ENCODE measurements at places on chromosomes 6 and 20.

- no peak for DNase-seq
Measured at GRCh38 chr6:43336382-43336781, 27.8 kb upstream of the CRIP3 start.

GRCh38 chr6:3308106-3308505 is 49.4 kb downstream of the PSMG4 start:
- no peak for DNase-seq

DNA sequence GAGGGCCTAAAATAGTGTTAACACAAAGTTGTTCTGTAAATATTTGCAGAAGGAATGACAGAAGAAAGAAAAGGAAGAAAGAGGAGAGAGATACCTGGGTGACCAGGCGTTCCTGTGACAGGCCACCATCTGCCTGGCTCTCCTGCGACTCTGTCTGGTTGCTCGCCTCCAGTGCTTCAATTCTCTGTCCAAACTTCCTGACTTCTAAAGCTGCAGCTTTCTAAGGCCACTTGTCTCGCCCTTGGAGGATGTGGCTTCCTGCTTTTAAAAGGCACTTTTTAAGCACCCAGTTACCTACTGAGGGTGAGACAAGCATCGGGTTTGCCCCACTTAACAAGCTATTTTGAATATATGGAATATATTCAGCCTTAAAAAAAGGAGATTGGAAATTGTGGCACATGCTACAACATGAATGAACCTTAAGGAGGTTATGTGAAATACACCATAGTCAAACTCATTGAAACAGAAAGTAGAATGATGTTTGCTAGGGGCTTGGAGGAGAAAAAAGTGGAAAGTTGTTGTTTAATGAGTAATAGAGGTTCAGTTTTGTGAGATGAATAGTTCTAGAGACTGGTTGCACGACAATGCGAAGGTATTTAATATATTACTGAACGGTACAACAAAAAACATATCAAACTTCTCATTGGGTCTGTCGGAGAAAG is 32.8 kb downstream of the VIP start:
- DNase-seq: no peak

DNA sequence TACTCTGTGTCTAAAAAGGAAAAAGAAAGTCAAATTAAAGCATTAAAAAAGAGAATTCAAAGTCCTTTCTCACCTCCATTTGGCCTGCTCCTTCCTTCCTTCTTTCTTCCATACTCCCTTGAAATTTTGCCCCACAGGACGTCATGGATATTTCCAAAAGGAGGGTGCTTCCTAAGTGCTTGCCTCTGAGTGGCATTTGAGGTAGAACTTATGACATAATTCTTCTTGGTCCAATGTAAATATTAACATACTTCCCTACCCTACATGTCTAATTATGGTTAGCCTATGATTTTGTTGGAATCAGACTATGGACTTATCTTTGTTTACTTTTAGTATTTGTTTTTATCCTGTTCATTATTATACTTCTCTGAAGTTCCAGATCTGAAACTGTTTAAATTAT is 132.3 kb downstream of the PFDN4 start:
- DNase-seq: no peak

GRCh38 chr6:18100296-18100695 is 22.2 kb downstream of the NHLRC1 start:
- no peak for DNase-seq

GRCh38 chr20:32433311-32434021 is 75.3 kb downstream of the ASXL1 start:
- DNase-seq: no peak

DNA sequence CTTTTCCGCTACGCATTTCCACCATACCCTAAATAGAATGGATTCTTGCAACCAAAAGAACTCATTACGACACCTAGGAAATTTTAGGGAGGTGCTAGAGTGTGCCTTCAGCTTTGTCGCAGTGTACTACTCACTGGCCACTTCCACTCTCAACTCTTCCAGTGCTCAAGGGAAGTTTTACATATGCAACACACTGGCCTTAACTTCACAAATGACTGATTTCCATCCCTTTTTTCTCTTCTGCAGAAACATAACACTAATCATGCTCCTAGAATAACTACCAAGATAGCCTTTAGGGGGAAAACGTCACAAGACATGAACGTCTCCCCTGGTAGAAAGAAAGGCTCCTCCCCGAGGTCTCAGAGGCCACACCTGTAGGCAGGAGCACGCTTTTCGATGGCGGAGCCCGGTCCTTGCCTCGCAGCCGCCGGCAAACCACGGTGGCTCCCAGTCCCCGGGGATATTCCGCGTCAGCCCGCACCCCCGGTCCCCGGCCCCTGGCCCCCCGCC is 584 bp downstream of the LYRM4 start:
- DNase-seq: peak; percentile 29

DNA sequence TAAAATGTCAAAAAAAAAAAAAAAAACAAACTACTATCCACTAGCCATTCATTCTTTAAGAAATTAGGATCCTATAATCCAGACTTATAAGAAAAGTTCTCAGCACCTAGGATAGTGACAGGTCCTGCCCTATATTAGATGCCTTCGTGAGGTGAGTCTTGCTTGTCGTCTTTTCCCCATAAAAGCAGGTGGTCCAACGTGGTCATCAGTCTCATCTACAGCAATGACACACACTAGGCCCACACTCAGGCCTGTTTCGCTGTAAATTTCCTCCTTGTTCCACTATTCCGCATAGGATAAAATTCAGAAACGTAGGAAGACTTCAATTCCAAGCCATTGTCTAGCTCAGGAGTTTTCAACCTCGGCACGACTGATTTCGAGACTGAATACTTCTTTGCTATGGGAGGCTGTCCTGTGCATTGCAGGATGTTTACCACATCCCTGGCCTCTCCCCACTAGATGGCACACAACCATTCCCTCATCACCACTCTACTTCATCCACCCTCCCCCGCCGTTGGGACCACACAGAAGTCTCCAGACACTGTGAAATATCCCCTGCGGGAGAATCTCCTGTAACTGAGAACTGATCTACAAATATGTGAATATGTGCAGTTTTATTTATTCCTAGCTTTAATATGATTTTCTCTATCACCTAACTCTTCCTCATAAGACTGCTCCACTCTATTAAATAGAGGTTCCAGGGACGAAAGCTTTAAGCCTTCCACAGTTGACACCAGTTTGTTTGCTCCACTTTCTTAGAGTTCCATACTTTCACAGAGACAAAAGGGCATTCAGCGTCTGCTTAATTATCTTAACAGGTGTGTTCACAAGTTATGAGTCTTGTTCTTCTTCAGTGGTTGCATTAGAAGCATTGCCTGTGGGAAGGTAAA is 346.3 kb downstream of the BMP2 start:
- DNase-seq: peak; percentile 11

DNA sequence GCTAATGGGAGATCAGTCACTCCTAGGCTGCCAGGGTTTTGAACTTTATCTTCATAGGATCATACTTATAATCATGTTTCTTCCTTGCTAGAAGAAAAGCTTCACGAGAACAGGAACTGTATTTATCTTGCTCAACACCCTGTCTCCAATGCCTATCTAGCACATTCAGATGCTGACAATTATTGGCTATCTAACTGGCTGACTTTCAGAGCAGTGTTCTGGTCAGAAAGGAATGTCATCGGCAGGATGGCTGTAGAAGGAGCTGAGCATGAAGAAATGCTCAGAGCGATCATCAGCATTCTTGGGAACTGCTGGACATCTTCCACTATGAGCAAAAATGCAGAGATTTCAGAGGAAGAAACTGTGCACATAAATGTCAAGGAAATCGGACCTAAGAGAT is 628.0 kb upstream of the NRSN1 start:
- DNase-seq: peak; percentile 25

DNA sequence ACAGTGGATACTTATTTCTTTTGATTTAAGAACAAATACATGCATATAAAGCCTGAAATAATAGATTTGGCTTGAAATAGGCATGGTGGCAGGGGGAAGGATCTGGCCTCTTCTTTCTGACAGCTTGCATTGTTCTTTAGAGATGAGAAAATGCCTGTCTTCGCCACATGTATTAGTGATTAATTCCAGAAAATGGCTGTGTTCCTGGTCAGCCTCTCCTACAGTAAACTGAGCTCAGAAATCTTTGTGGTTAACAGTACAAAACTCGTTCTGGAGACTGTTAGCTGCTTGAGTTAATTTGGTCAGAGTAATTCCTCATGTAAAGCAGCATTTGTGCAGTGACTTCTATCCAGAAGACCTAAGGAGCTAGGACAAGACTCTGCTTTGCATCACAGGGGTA is 151.5 kb downstream of the EYA4 start:
- no peak for DNase-seq

GRCh38 chr6:143775336-143775735 is 67.8 kb upstream of the LTV1 start:
- no peak for DNase-seq

GRCh38 chr6:154962753-154963152 is 32.4 kb upstream of the TIAM2 start:
- DNase-seq: peak; percentile 81

- no peak for DNase-seq
Measured at GRCh38 chr6:164142322-164142721, 727.8 kb downstream of the QKI start.

DNA sequence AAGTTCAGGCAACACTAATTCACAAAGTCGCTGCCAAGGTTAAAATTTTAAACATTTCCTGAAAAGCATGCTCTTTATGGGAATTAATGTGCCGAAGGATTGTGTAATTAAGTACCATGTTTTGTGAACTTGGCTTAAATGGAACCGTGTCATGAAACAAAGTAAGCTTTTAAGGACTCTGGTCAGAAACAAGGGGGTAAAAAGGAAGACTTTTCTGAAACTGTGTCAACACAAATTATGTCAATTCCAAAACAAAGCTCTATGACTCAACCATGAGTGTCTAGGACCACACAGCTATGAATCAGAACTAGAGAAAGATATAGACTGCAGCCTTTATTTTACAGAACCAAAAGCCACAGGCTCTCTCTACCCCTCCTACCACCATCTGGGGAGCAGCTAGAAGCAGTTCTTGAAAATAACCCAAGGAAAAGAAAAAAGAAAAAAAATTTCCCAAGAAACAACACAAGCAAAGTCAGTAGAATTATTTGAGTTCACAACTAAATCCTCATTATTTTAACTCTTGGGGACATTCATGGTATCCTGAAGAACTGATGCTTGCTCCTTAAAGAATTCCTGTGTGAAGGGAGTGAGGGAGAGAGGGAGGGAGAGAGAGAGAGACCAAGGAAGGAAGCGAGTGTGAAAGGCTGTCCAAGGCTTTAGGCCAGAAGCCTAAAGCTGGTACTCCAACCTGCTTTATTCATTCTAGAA is 81.9 kb downstream of the ZMYND8 start:
- DNase-seq: peak; percentile 93

DNA sequence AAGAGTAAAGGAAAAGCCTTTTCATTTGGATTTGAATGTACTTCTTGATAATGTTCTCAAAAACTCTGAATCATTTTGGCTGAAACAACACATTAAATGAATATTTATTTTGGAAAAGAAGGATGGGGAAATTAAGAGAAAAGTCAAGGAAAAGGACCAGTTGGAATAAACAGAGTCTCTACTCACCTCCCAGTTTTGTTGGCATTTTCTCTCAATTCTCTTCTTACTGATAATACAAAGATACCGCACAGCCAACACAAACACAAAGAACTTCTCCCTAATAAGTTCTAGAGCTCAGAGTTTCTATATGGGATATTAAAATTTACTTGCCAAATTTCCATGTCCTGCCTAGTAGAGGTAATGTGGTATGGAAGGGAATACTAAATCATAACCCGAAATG is 13.1 kb downstream of the EPM2A start:
- no peak for DNase-seq

GRCh38 chr6:14072084-14072483 is 45.5 kb upstream of the CD83 start:
- DNase-seq: peak; percentile 23

DNA sequence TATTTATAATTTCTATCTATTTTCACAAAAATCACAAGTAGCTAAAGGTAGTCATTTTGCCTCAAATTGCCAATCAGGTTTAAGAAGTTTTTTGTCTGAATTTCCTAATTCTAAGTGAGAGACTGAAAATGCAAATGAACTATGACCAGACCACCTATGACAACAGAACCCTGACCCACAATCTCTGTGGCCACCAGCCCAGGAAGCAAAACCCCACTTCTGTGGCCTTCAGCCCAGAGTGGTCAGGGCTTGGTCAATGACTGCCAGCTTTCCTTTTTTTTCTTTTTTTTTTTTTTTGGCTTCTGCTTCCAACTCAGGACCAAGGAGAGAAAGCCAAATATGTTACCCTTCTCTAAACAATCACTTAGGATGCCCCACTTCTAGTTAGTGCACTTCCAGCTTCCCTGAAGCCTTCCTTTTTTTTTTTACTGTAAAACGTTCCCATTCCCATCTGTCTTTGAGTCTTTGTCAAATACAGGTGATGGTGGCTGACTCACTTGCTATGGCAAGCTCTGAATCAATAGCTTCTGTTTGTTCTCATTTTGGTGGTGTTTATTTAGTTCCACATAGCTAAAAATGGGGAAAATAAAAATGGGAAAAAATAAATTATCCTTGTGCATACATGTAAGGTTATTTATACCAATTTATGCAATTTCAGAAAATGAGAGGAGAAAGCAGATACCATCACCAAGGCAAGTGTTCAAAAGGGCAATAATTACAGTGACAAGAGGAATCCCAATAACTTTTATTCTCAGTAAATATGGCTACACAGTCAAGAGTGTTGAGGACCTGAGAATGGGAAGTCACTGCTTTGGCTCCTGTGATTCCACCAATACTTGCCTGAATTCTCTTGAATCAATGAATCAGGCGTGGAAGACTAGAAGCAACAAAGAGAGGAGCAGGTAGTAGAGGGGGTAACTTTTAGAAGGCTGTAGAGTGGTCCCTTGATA is 170.3 kb upstream of the PDE7B start:
- no peak for DNase-seq

DNA sequence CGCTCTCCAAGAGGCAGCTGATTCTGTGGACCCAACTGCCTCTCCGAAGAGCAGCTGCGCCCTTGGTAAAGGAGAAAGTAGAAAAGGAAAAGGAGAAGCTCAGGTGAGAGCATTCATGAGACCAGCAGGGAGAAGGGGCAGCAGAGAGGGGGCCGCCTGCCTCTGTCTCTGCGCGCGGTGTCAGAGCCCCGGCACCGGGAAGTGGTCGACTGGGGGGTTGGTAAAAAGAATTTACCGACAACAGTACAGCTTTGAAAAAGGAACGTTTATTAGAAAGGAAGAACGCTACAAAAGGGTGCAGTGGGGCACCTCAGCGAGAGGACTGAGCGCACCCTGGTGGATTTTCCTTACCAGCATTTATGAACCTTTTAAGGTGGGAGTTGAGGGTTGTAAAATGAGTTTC is 61.9 kb downstream of the GPR6 start:
- DNase-seq: no peak
